Activated CD4-positive, alpha-beta T cell treated with anti-CD3 and anti-CD28 coated beads, Interleukin-2, amount 10 ng/mL, durations not matched to agents 7 days and 5 days (primary cell): ENCODE measurements at places on chromosomes 13 and 19. TPM values are rescaled to one million over a fixed set of nuclear protein-coding genes. Genes with fewer than 3 reads are reported as not detected.

DNA sequence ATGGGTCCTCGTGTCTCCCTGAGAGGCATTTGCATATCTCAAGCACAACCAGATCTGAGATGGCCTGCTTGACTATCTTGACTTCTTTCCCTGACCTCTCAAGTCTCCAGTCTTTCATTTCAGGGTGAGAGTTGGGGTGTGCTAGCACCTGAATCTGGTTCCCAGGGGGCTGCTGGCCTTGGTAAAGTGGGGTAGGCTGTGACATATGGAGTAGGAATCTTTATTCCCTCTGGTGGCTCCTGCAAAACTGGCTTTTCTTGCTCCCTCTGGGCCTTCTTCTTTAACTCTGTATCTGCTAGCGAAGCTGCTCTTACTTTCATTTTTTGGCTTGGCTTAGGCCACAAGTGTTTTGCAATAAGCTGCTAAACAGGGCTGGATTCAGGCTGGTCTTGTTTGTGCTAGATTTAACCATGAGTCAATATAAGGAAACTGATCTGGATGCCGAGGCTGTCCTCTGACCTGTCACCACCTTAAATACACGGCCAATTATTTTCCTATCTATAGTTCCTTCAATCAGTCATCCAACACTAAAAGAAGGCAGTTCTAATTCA lies 42.3 kb downstream of the ZNF493 start:
- no peak overlapping the region for H3K4me3 ChIP-seq
- DNase-seq, result no peak
- H3K27ac ChIP-seq, result no peak overlapping the region

Gene SCGB2B2
- 0.65 TPM for total RNA-seq

Gene ANKLE1
- total RNA-seq, result 1.9 TPM

DNA sequence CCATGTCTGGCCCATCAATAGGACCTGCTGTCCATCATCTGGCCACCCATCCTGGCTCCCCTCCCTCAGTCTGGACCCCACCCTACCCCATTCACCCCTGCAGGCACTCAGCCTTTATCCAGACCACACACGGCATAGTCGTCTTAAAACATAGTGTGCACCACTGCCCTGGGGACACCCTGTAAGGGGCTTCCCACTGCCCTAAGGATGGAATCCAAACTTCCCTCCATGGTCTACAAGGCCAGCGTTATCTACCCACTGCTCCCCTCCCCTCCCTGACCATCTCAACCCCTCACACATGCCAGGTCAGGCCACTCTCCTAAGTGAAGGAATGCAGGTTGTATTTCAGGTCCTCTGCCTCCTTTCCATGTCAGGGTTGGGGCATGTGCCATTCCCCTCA lies 352.7 kb upstream of the ZNF507 start:
- DNase-seq, result no peak
- no peaks in the 10 kb centered on the region for H3K4me1 ChIP-seq
- H3K27me3 ChIP-seq, result no peaks in the 10 kb centered on the region
- H3K4me3 ChIP-seq, result no peak overlapping the region
- no peaks in the 10 kb centered on the region for H3K36me3 ChIP-seq

GRCh38 chr13:99968521-99969452 lies 2.8 kb downstream of the ZIC5 start:
- peak overlapping the region; percentile 68 for H3K4me3 ChIP-seq
- H3K27ac ChIP-seq, result peak overlapping the region; percentile 64
- peaks cover 68% of the 10 kb centered on the region for H3K27me3 ChIP-seq

DNA sequence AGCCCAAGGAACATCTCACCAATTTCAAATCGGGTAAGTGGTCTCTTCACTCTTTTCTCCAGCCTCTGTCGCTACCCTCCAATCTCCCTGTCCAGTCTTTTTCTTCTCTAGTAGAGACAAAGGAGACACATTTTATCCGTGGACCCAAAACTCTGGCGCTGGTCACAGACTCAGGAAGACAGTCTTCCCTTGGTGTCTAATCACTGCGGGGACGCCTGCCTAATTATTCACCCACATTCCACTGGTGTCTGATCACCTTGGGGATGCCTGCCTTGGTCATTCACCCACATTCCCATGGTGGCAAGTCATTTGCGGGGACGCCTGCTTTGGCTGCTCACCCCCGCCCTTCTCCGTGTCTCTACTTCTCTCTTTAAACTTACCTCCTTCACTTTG lies 13.8 kb upstream of the OR10H1 start:
- no peaks in the 10 kb centered on the region for H3K36me3 ChIP-seq
- peaks cover 4% of the 10 kb centered on the region for H3K27me3 ChIP-seq
- no peak for DNase-seq
- H3K27ac ChIP-seq, result no peak overlapping the region
- H3K4me3 ChIP-seq, result no peak overlapping the region
- H3K4me1 ChIP-seq, result no peaks in the 10 kb centered on the region

- H3K36me3 ChIP-seq, result no peaks in the 10 kb centered on the region
- H3K27ac ChIP-seq, result no peak overlapping the region
- DNase-seq, result no peak
Measured at GRCh38 chr13:93116809-93117208, 109.8 kb upstream of the GPC6 start.

DNA sequence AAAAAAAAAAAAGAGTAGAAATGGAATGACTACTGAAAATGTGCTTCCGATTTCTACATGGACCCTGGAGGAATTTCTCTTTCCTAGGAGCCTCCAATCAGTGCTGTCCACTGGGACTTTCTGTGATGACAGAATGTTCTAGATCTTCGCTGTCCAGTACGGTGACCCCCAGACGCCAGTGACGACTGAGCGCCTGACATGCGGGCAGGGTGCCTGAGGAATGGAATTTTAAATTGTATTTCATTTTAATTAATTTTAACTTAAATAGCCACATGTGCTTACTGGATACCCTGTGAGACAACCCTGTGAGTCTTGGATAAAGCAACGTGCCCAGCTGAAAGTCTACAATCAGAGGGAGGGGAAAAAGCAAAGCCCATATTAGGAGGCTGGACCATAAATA lies 4.1 kb upstream of the TLE6 start:
- H3K36me3 ChIP-seq, result no peaks in the 10 kb centered on the region
- no peak overlapping the region for H3K4me3 ChIP-seq
- no peak overlapping the region for H3K27ac ChIP-seq

- H3K27ac ChIP-seq, result no peak overlapping the region
- DNase-seq, result no peak
- no peaks in the 10 kb centered on the region for H3K27me3 ChIP-seq
- H3K4me3 ChIP-seq, result no peak overlapping the region
- peaks cover 16% of the 10 kb centered on the region for H3K4me1 ChIP-seq
Measured at GRCh38 chr19:4977299-4978174, 8.6 kb downstream of the KDM4B start.

Gene ACP7
- not detected for total RNA-seq

GRCh38 chr19:29804493-29804892 lies 7.3 kb upstream of the CCNE1 start:
- H3K36me3 ChIP-seq, result no peaks in the 10 kb centered on the region
- H3K4me1 ChIP-seq, result peaks cover 7% of the 10 kb centered on the region
- no peak for DNase-seq
- no peaks in the 10 kb centered on the region for H3K27me3 ChIP-seq

GRCh38 chr19:10193790-10194499 lies 808 bp downstream of the DNMT1 start:
- peak overlapping the region; percentile 84 for H3K4me3 ChIP-seq
- H3K27me3 ChIP-seq, result no peaks in the 10 kb centered on the region
- H3K4me1 ChIP-seq, result peaks cover 48% of the 10 kb centered on the region
- peaks cover 36% of the 10 kb centered on the region for H3K36me3 ChIP-seq
- DNase-seq, result no peak
- peak overlapping the region; percentile 90 for H3K27ac ChIP-seq

Gene SERTM1
- total RNA-seq, result not detected

Gene CLEC17A
- total RNA-seq, result not detected

DNA sequence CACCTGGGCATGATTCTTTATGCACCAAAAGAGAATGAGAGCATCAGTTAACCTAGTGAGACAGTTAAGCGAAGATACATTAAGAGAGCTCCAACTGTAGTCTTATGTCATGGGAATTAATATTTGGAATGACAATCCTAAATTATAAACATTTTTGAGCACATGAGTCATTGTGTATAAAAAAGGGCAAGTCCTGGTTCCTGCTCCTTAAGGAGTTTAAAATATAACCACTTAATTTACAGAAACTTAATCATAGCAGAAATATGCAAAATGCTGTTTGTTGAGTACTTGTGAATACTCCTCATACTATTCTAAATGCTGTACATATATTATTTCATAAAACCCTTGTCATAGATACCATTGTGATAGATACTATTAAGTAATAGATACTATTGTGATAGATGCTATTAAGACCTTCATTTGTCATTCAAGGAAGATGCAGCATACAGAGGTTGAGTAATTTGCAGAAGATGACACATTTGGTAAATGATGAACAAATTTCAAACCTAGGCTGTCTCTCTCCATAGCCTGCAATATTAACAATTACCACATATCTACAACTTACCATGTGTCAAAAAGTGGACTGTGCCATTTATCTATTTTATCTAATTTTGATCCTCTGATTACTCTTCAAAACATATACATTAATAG lies 301.0 kb downstream of the TBC1D4 start:
- H3K4me3 ChIP-seq, result no peak overlapping the region
- no peaks in the 10 kb centered on the region for H3K36me3 ChIP-seq
- no peak overlapping the region for H3K27ac ChIP-seq
- DNase-seq, result no peak
- no peaks in the 10 kb centered on the region for H3K4me1 ChIP-seq
- H3K27me3 ChIP-seq, result no peaks in the 10 kb centered on the region

DNA sequence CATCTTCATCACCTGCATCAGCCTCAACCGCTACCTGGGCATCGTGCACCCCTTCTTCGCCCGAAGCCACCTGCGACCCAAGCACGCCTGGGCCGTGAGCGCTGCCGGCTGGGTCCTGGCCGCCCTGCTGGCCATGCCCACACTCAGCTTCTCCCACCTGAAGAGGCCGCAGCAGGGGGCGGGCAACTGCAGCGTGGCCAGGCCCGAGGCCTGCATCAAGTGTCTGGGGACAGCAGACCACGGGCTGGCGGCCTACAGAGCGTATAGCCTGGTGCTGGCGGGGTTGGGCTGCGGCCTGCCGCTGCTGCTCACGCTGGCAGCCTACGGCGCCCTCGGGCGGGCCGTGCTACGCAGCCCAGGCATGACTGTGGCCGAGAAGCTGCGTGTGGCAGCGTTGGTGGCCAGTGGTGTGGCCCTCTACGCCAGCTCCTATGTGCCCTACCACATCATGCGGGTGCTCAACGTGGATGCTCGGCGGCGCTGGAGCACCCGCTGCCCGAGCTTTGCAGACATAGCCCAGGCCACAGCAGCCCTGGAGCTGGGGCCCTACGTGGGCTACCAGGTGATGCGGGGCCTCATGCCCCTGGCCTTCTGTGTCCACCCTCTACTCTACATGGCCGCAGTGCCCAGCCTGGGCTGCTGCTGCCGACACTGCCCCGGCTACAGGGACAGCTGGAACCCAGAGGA lies 2.6 kb downstream of the P2RY11 start:
- peaks cover 47% of the 10 kb centered on the region for H3K36me3 ChIP-seq
- no peak for DNase-seq
- H3K4me3 ChIP-seq, result no peak overlapping the region

Gene PGLYRP2
- not detected for total RNA-seq

GRCh38 chr13:109307027-109307426 lies 479.4 kb downstream of the IRS2 start:
- no peak overlapping the region for H3K4me3 ChIP-seq
- H3K36me3 ChIP-seq, result no peaks in the 10 kb centered on the region
- H3K4me1 ChIP-seq, result no peaks in the 10 kb centered on the region

GRCh38 chr13:110414931-110415330 lies 107.8 kb downstream of the COL4A2 start:
- no peak overlapping the region for H3K27ac ChIP-seq
- H3K36me3 ChIP-seq, result no peaks in the 10 kb centered on the region

DNA sequence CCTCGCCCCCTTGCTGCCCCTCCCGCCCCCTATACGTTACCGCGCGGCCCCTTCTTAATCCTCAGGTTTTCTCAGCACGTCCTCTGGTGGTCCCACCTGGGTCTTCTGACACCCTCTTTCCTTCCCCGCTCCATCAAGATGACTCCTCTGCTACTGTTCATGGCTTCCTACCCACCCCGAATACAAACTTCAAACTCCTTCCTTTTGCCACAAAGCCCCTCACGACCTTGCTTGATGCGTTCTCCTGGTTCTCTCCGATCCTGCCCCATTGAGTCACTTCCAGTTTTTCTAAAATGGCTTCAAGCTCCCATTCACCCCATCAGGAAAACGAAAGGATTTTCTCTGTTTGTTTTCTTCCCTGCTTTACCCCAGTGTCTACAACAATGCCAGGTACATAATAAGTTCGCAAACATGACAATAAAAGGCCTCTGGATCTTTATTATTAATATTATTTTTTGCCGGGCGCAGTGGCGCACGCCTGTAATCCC lies 734 bp upstream of the SERTAD3 start:
- peaks cover 19% of the 10 kb centered on the region for H3K4me1 ChIP-seq
- no peaks in the 10 kb centered on the region for H3K27me3 ChIP-seq
- peaks cover 12% of the 10 kb centered on the region for H3K36me3 ChIP-seq
- peak overlapping the region; percentile 96 for H3K27ac ChIP-seq
- no peak for DNase-seq

Gene ZNF414
- 47.3 TPM for total RNA-seq

Gene ZNF382
- 13.8 TPM for total RNA-seq

- no peak overlapping the region for H3K4me3 ChIP-seq
- no peaks in the 10 kb centered on the region for H3K36me3 ChIP-seq
- H3K27ac ChIP-seq, result no peak overlapping the region
- H3K4me1 ChIP-seq, result no peaks in the 10 kb centered on the region
- H3K27me3 ChIP-seq, result no peaks in the 10 kb centered on the region
Measured at GRCh38 chr13:89269737-89270136, 1598.6 kb downstream of the SLITRK5 start.

GRCh38 chr13:54614726-54615125 lies 1586.1 kb downstream of the OLFM4 start:
- H3K27ac ChIP-seq, result no peak overlapping the region
- H3K36me3 ChIP-seq, result no peaks in the 10 kb centered on the region
- H3K4me3 ChIP-seq, result no peak overlapping the region
- H3K27me3 ChIP-seq, result no peaks in the 10 kb centered on the region
- DNase-seq, result no peak
- H3K4me1 ChIP-seq, result no peaks in the 10 kb centered on the region

Gene FGF21
- not detected for total RNA-seq

DNA sequence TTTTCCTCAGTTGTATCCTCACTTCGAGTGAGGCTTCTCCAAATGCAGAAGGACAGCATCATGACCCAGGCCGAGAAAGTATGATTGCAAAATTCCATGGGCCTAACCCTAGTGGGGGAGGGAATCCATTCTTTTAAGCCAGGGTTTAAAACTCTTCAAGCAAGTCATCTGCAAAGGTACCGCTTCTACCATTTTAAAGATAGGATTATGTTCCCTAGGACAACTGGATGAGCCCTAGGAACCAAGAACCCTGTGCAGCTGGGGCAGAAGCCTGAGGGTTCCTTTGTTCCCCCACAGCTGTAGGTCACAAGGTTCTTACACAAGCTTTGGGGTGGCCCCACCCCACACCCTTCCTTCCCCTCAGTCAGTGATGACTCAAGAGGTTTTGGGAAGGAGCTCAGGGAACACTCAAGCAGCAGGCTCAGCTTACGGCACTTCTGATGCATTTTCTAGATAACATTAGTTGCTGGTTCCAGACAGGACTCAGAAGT lies 13.5 kb downstream of the ARL11 start:
- no peak overlapping the region for H3K4me3 ChIP-seq
- DNase-seq, result no peak
- no peaks in the 10 kb centered on the region for H3K36me3 ChIP-seq
- H3K27me3 ChIP-seq, result no peaks in the 10 kb centered on the region

Gene RASL11A
- 0.69 TPM for total RNA-seq

GRCh38 chr19:45939792-45940514 lies 25.4 kb upstream of the NANOS2 start:
- peaks cover 11% of the 10 kb centered on the region for H3K4me1 ChIP-seq
- peaks cover 28% of the 10 kb centered on the region for H3K27me3 ChIP-seq
- no peaks in the 10 kb centered on the region for H3K36me3 ChIP-seq
- H3K4me3 ChIP-seq, result no peak overlapping the region

GRCh38 chr13:41580345-41580744 lies 123.0 kb downstream of the RGCC start:
- peaks cover 16% of the 10 kb centered on the region for H3K4me1 ChIP-seq
- H3K4me3 ChIP-seq, result no peak overlapping the region
- H3K36me3 ChIP-seq, result peaks cover 29% of the 10 kb centered on the region
- no peak for DNase-seq
